ENCODE measurements at places on chromosomes 6 and 20.
A peak's percentile ranks its signal among the peaks of the same experiment; 100 is the strongest.

DNA sequence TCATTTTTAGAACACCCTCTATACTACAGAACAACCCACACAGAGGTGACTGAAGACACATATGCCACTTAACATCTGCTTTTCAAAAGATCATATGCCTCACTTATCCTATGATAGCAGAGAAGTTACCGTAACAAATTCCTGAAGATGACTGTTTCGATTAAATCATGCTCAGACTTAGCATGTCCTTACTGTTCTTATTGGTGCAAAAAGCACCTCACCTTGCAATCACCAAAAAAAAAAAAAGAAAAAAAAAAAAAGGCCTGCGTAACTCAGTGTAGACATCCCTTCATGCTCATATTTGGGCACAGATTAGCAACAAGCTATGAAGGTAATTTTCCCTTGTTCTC, 17.7 kb upstream of the DST start:
- no peak for DNase-seq

GRCh38 chr6:165580136-165580535, 82.9 kb downstream of the PDE10A start:
- DNase-seq = no peak

GRCh38 chr20:53379014-53379832, 214.4 kb downstream of the ZNF217 start:
- no peak for DNase-seq

- DNase-seq = no peak
These were observed 42.8 kb upstream of the UBR2 start for GRCh38 chr6:42520786-42521607.

DNA sequence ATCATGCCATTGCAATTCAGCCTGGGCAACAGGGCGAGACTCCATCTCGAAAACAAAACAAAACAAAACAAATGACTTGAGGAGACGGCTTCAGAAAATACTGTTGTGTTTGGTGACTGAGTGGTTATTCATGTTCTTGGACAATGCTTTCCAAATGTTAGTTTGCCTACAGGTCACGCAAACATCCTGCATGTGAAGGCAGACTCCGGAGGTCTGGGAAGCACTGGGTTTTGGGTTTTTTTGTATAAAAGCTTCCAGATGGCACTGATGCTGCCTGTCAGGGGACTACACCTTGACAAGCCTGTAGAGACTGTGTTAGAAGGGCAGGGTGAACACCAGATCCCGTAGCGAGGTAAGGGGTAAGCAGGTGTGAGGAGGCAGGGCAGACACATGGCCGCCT, 81.7 kb downstream of the THBS2 start:
- no peak for DNase-seq

DNA sequence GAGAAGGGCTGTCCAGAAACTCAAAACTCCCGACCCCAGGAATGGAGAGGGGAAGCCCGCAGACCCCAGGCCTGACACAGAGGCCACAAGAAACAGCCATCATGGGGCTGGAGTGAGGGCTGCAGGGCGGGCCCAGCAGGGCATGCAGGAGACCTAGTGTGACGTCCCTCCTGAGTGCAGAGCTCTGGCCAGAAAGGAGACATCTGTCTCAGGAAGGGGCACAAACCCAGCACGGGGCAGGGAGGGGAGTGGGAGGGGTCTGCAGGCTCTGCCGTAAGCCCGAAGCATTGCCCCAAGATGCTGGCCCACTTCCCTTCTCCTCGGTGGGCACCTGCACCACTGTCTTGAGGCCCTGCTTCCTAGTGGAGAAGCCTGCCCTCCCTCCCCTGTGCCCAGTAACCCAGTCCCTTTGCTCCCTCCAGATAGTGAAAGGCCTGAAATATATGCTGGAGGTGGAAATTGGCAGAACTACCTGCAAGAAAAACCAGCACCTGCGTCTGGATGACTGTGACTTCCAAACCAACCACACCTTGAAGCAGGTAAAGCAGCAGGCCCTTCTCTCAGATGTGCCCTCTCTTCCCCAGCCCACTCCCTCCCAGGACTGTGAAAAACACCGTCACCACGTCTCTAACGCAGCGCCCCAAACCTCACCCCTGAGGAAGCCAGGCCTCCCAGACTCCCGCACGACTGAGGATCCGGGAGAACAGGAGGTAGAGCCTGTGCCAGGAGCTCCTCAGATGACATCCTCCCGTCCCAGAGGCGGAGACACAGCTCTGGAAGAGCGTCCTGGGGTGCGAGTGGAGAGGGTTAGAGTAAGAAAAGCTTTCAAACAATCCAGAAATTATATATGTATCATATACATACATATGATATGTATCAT, 9.7 kb downstream of the CST7 start:
- DNase-seq = no peak

DNA sequence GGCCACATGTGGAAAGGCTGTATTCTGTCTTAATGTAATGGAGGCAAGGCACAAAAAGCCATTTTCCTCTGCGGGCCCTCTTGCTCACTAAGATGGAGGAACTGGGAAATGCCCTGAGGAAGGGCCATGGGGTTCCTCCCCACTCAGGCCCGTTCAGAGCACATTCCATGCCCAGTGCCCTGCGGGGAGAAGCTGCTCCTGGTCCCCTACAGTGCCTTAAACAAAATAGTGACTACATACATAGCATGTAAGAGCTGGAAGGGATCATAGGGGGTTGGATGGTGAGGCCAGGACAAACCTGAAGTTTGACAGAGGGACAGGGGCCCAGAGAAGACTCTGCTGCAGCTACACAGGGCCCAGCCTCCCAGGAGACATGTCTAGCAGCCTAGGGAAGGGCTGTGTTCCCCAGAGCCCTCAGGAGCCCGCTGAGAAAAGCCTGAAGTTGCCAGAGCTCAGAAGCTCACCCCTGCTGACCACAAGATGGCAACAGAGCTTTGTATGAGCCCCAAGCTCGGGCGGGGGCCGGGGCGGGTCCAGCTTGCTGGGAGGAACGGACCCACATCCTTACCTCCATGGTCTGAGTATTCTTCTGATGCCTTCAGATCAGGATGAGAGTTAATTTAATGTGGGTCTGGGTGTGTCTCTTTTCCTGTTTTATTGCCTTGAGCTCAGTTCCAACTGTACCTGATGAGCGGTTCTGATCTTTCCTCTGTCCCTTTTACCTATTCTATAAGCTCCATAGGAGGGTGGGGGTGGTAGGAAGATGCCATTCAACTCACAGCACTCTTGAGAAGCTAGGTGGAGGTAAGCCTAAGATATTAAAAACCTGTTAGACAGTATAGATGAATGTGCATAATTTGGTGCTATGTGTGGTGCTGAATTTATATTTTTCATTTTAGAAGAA, 242.9 kb downstream of the CDC5L start:
- DNase-seq = peak; percentile 73

DNA sequence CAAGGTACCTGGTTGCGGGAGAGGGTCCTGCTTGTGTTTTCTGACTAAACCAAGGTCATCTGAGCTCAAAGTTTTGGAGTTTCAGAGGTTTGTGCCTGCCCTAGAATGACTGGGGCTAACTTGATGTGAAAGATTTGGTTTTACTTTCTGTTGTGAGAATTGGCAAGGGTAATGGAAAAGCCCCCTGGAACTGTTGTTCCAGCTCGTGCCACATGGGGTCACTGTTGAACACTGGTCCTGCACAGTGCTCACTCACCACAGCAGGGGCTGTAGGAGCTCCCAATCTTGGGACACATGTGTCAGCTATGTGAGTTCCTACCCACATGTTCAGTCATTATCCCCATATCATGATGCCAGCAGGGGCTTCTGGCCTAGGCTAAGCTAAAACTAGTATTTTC, 6.5 kb downstream of the TGM6 start:
- no peak for DNase-seq

GRCh38 chr6:10531942-10532341, 10.8 kb downstream of the GCNT2 start:
- no peak for DNase-seq

All from spinal cord (tissue), 10 donors.